ENCODE measurements at places on chromosomes 6 and 20.

- no peak for DNase-seq
Observed at GRCh38 chr20:62376112-62377063, 9.3 kb upstream of the LAMA5 start.

DNA sequence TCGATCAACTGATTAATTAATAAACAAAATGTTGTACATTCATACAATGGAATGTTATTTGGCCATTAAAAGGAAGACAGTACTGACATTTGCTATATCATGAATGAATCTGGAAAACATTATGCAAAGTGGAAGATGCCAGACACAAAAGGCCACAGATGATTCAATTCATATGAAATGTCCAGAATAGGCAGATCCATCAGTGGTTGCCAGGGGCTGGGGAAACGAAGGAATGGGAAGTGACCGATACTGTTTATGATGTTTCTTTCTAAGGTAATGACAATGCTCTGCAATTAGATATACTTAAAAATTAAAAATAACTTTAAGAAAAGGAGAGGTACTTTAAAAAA is 37.2 kb downstream of the ELOVL5 start:
- DNase-seq, result no peak

- no peak for DNase-seq
Observed at GRCh38 chr6:20350215-20350614, 51.5 kb upstream of the E2F3 start.

- no peak for DNase-seq
Observed at GRCh38 chr6:5007531-5007930, 3.7 kb upstream of the RPP40 start.
